Gastrocnemius medialis (tissue), 4 donors: ENCODE measurements at places on chromosomes 7 and 10. TPM values are rescaled to one million over a fixed set of nuclear protein-coding genes. Genes with fewer than 3 reads are reported as not detected.

DNA sequence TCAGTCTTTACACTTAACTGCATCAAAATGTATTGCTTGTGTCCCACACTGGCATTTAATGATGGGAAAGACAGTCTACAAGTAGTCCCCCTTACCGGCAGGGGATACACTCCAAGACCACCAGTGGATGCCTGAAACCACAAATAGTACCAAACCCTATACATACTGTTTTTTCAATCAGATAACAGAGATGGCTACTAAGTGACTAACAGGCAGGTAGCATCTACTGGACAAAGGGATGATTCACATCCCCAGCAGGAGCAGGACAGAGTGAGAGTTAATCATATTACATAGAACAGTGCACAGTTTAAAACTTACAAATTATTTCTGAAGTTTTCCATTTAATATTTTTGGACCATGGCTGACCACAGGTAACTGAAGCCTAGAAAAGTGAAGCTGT lies 13.2 kb downstream of the TMEM243 start:
- H3K4me3 ChIP-seq: no peak overlapping the region
- peaks cover 7% of the 10 kb centered on the region for H3K4me1 ChIP-seq
- H3K36me3 ChIP-seq: no peaks in the 10 kb centered on the region
- no peak overlapping the region for H3K27ac ChIP-seq

DNA sequence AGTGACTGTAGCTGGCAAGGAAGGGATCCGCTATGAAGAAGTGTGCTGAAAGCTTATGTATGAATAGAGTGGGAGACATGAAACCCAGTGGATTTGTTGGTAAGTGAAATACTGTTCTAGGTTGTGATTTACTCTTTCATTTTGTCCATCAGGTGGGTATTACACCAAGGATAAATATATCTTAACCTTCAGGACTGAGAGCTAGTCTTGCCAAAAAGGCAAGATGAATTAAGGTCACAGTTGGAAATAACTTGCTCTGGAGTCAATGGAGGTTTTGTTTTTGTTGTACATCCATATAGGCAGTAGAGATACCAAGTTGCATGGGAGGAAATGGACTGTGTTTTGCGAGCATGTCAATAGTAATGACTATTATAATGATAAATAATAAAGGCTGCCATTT lies 190.6 kb downstream of the TMEM178B start:
- no peak overlapping the region for H3K27ac ChIP-seq
- DNase-seq: no peak
- no peaks in the 10 kb centered on the region for H3K27me3 ChIP-seq
- H3K4me1 ChIP-seq: no peaks in the 10 kb centered on the region
- H3K36me3 ChIP-seq: no peaks in the 10 kb centered on the region

GRCh38 chr7:47783456-47784223 lies 164.6 kb downstream of the PKD1L1 start:
- no peak overlapping the region for H3K4me3 ChIP-seq
- DNase-seq: no peak
- H3K36me3 ChIP-seq: no peaks in the 10 kb centered on the region

DNA sequence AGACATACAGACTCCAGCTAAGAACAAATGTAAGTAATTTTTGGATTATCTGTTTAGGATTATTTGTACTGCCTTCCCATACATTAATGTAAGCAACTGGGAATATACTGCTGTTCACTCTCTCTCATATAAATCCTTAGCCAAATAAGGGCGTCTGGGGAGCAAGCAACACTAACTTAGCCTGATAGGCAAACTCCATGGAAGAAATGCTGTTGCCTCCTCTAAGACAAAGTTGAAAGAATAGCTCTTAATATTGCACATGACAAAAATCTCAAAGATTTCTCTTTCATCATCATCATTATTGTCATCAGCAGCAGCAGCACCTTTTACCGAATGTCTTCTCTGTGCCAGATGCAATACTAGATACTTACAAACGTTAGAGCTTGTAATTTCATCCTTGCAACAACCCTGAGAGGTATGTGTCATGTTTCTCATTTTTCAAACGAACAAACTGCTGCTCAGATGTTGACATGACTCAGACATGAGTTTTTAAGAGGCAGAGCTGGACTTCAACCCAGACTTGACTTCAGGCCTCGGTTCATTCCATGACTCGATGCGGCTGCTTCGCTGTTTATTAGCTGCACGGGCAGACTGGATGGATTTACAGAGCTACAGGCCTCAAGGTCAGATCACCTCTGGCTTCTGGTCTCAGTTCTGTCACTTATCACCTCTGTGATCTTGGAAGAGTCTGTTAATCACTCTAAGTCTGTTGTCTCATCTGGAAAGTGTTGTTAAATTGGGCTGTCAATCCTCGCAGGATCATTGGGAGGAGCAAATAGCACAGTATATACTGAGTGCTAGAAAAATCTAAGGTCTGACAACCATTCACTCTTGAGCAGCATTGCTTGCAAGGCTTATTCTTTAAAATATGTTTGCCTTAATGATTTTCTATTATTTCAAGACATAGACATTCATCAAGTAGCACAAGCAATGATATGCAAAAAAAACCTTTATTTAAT lies 126.3 kb upstream of the CELF2 start:
- H3K27ac ChIP-seq: peak overlapping the region; percentile 40
- no peaks in the 10 kb centered on the region for H3K36me3 ChIP-seq
- no peaks in the 10 kb centered on the region for H3K27me3 ChIP-seq
- DNase-seq: peak; percentile 57
- no peak overlapping the region for H3K4me3 ChIP-seq

- H3K27ac ChIP-seq: no peak overlapping the region
- H3K36me3 ChIP-seq: no peaks in the 10 kb centered on the region
- no peak for DNase-seq
- no peak overlapping the region for H3K4me3 ChIP-seq
Measured at GRCh38 chr10:95303535-95303934, 12.7 kb upstream of the PDLIM1 start.

DNA sequence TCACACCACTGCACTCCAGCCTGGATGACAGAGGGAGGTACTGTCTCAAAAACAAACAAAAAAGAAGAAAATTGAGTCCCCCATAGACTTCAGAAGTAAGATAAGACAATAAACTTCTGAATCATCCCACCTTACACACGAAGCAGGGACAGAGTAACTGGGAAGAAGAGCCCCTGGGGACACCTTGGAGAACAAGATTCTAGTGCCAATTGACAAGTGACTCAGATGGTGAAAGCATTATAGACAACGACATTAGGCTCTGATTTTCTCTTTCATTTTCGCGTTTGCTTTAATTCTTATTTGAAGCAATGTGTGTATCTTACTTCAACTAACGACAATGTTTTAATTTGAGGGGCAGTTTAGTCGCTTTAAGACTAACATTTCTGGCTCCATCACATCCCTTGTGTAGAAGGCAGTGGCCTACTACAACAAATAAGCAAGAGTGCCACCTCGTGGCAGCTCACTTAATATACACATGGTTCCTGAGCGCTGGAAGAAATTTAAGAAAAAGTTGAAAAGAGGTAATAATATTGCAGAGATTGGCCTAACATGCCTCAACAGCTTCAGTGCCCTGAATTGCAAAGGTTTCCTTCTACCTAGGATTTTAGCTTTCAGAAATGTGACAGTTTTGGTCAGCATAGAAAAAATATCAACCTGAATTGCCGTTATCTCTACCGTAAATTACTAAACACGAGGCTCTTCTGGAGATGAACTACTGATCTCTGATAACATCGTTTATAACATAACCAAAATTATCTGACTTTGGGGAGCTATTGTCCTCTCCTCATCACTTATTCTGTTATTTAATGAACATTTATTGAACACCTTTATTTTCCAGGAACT lies 36.7 kb downstream of the ASNS start:
- H3K4me3 ChIP-seq: no peak overlapping the region
- no peaks in the 10 kb centered on the region for H3K27me3 ChIP-seq
- no peaks in the 10 kb centered on the region for H3K4me1 ChIP-seq
- peak; percentile 18 for DNase-seq
- H3K36me3 ChIP-seq: no peaks in the 10 kb centered on the region

DNA sequence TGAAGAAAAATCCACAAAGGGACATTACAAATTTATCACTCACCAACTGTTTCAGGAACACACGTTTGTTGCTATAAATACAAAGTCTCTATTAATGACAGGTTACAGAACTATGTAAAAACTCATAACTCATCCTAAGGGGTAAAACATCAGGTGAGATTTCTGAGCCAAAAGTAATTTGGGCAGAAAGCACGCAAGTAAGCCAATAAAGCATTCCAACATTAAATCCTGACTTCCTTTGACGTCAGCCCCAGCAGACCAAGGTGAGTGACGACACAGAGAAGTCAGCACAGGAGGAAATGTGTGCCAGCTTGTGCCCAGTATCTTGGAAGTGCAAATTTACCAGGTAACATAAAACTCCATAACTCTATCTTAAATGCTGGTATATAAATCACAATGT lies 45.7 kb downstream of the IMMP2L start:
- no peak overlapping the region for H3K4me3 ChIP-seq
- H3K27me3 ChIP-seq: no peaks in the 10 kb centered on the region
- peaks cover 15% of the 10 kb centered on the region for H3K4me1 ChIP-seq
- no peak overlapping the region for H3K27ac ChIP-seq

GRCh38 chr7:142152076-142152475 lies 40.6 kb downstream of the MGAM2 start:
- no peak for DNase-seq
- no peaks in the 10 kb centered on the region for H3K27me3 ChIP-seq
- H3K4me1 ChIP-seq: no peaks in the 10 kb centered on the region
- no peak overlapping the region for H3K27ac ChIP-seq
- H3K4me3 ChIP-seq: no peak overlapping the region

DNA sequence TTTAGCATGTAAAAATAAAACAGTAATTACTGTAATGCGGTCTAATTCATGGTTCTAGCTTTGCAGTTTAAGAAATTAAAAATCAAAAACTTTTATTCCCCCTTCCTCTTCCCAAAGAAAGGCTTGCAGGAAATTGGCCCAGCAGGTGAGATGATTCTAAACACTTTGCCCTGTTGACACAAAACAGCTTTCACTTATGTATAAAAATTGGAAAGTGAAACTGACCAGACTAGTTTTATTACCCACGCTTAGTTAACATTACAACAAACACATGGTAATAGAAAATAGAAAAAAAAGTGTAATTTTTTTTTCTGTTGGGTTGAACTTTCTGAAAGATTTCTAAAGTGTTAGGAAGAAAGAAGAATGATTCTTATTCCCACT lies 1.2 kb upstream of the CCDC6 start:
- no peak for DNase-seq
- peak overlapping the region; percentile 92 for H3K27ac ChIP-seq
- no peaks in the 10 kb centered on the region for H3K27me3 ChIP-seq
- no peaks in the 10 kb centered on the region for H3K36me3 ChIP-seq
- peak overlapping the region; percentile 94 for H3K4me3 ChIP-seq

DNA sequence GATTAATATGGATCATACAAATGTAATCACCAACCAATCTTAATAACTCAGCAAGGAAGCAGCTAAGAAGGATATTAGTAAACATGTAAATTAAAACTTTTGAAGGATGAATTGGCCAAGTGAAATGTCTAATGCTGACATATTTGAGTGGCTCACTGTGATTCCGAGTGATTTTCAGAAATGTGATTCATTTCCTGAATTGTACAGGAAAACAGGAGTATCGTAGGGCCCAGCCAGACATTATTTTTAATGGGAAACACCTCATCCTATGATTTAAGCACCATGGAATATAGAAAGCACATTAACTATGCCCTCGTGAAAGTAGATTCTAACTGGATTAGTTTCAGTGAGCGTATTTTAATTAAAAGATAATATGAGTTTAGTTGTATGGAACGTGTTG lies 82.3 kb downstream of the LHFPL3 start:
- no peak overlapping the region for H3K27ac ChIP-seq
- no peaks in the 10 kb centered on the region for H3K36me3 ChIP-seq
- H3K4me3 ChIP-seq: no peak overlapping the region
- H3K27me3 ChIP-seq: no peaks in the 10 kb centered on the region
- DNase-seq: no peak
- no peaks in the 10 kb centered on the region for H3K4me1 ChIP-seq

GRCh38 chr10:51206500-51206899 lies 132.2 kb downstream of the PRKG1 start:
- no peaks in the 10 kb centered on the region for H3K36me3 ChIP-seq
- H3K27ac ChIP-seq: no peak overlapping the region
- H3K4me1 ChIP-seq: peaks cover 5% of the 10 kb centered on the region
- no peaks in the 10 kb centered on the region for H3K27me3 ChIP-seq
- no peak for DNase-seq

DNA sequence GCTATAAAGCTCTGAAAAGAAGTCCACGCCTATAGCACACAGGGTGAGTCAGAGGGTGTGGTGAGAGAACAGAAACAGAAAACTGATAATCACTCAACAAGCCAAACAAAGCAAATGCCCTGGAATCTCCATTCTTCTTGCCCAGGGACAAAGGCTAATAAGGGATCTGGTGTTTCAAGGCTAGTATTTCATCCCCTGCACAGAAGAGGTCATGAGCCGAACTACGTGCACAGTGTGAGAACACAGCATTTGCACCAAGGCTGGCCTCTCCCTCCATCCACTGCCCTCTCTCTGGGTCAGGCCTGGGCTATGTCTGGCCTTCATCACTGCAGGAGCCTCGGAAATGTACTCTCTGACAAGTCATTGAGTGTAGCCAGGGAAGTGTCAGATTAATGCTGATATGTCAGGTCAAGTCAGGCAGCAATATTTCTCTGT lies 42.7 kb downstream of the PRR15 start:
- H3K36me3 ChIP-seq: no peaks in the 10 kb centered on the region
- no peaks in the 10 kb centered on the region for H3K27me3 ChIP-seq
- H3K4me1 ChIP-seq: no peaks in the 10 kb centered on the region
- no peak for DNase-seq
- no peak overlapping the region for H3K27ac ChIP-seq

GRCh38 chr10:67815571-67816059 lies 22.4 kb downstream of the DNAJC12 start:
- no peaks in the 10 kb centered on the region for H3K36me3 ChIP-seq
- no peaks in the 10 kb centered on the region for H3K27me3 ChIP-seq
- no peak overlapping the region for H3K4me3 ChIP-seq
- H3K27ac ChIP-seq: no peak overlapping the region

The HACD1 gene
- 49.6 TPM for total RNA-seq

The CISD1 gene
- total RNA-seq: 74.9 TPM

The LRRC18 gene
- total RNA-seq: not detected

The GFRA1 gene
- 21.2 TPM for total RNA-seq

The FEZF1 gene
- not detected for total RNA-seq

The METTL27 gene
- total RNA-seq: 0.65 TPM

The CELF2 gene
- total RNA-seq: 56.6 TPM

The GPR37 gene
- total RNA-seq: 0.29 TPM

The ADCY1 gene
- total RNA-seq: 3.5 TPM

The ALOX5 gene
- 4.4 TPM for total RNA-seq

The LMOD2 gene
- 518 TPM for total RNA-seq
